ENCODE measurements at places on chromosomes 5 and 9. TPM values are rescaled to one million over a fixed set of nuclear protein-coding genes. Genes with fewer than 3 reads are reported as not detected.

DNA sequence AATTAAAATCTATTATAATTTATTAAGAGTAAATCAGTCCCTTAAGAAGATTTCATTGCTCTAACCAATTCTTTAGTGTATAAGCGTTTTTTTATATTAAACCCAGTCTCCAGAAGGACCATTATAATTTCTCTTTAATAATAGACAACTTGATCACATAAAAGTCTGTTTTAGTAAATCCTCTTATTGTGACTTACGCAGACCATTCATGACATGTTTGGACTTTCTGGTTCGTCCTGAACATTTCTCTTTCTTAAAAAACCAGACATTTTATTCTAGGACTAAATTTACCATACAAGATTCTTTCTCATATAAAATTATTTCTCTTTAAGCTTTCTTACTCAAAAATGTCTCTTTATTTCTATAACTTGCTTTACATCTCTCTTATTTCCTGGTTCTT lies 196.2 kb upstream of the RAI14 start:
- DNase-seq, result no peak
- no peaks in the 10 kb centered on the region for H3K27me3 ChIP-seq
- no peaks in the 10 kb centered on the region for H3K36me3 ChIP-seq
- no peak overlapping the region for H3K4me3 ChIP-seq
- H3K4me1 ChIP-seq, result no peaks in the 10 kb centered on the region
- no peak overlapping the region for H3K27ac ChIP-seq

- H3K4me3 ChIP-seq, result no peak overlapping the region
- H3K27me3 ChIP-seq, result no peaks in the 10 kb centered on the region
- no peaks in the 10 kb centered on the region for H3K36me3 ChIP-seq
- no peak for DNase-seq
- H3K27ac ChIP-seq, result no peak overlapping the region
Measured at GRCh38 chr5:31328040-31328733, 134.7 kb downstream of the CDH6 start.

DNA sequence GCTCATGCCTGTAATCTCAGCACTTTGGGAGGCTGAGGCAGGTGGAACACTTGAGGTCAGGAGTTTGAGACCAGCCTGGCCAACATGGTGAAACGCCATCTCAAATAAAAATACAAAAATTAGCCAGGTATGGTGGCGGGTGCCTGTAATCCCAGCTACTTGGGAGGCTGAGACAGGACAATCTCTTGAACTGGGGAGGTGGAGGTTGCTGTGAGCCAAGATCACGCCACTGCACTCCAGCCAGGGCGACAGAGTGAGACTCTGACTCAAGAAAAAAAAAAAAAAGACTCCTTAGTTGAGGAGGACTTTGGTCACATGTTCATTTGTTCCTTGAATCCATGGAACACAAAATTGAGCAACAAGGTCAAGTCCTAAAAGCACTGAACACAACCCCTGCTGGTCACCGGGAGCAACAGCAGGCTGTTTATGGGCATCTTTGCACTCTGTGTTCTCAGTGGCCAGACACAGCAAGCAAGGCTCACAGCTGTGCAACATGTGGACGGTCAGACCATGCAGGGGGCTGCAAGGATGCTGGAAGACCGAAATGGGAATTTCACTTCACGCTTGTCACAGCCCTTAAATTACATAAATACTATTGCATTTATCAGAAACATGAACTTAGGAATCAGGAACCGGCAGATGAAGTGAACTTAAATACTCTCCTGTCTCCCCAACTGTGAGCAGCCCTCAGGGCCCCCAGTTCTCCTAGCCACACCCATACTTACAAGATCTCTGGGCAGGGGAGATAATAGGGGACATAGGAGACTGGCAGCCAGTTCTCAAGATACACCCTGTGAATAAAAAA lies 2.8 kb downstream of the GBGT1 start:
- H3K4me1 ChIP-seq, result peaks cover 22% of the 10 kb centered on the region
- H3K4me3 ChIP-seq, result no peak overlapping the region
- peaks cover 24% of the 10 kb centered on the region for H3K27me3 ChIP-seq
- no peak overlapping the region for H3K27ac ChIP-seq
- H3K36me3 ChIP-seq, result peaks cover 5% of the 10 kb centered on the region
- no peak for DNase-seq

- H3K4me3 ChIP-seq, result no peak overlapping the region
- H3K4me1 ChIP-seq, result no peaks in the 10 kb centered on the region
- no peak overlapping the region for H3K27ac ChIP-seq
Measured at GRCh38 chr9:121021301-121021700, 28.8 kb downstream of the C5 start.

GRCh38 chr9:98775831-98776441 lies 20.4 kb downstream of the ANKS6 start:
- H3K4me3 ChIP-seq, result no peak overlapping the region
- H3K27ac ChIP-seq, result no peak overlapping the region
- no peak for DNase-seq
- H3K36me3 ChIP-seq, result peaks cover 56% of the 10 kb centered on the region
- H3K27me3 ChIP-seq, result no peaks in the 10 kb centered on the region
- peaks cover 9% of the 10 kb centered on the region for H3K4me1 ChIP-seq

- H3K27ac ChIP-seq, result no peak overlapping the region
- no peaks in the 10 kb centered on the region for H3K27me3 ChIP-seq
- DNase-seq, result no peak
- H3K4me3 ChIP-seq, result no peak overlapping the region
- H3K36me3 ChIP-seq, result no peaks in the 10 kb centered on the region
Measured at GRCh38 chr5:78476795-78477194, 116.4 kb downstream of the SCAMP1 start.

DNA sequence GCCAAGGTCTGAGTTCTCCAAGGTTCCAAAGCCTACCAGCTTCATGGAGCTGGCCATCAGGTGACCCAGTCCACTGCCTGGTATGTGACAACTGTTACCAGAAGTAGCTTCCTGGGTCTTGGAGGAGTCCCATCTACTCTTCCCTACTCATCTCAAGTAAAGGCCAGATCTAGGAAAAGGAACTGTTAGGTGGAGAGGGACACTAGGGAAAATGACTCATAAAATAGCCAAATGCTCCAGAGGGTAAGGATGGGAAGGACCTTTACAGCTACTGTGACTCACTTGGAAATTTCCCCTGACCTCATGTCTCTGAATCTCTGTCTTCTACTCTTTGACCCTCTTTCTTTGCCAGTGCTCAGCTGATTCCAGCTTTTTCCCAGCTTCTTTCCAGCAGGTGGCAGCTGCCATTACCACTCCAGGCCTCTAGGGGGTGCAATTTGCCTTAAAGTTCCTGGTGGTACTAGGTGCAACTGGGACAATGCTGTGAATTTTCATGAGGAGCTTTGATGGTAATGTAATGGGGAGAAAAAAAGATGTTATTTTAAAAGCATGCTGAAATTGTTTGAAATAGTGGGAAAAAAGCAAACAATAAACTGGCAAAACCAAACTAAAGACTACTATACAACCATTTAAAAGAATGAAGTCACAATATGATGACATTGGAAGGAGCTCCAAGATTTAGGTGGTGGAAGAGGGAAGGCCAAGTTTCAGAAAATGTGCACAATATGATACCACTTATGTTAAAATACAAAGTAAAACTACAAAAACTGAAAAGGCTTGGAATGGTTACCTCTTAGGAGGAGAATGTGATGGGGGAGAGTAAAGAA lies 27.1 kb upstream of the MYORG start:
- H3K4me3 ChIP-seq, result no peak overlapping the region
- peak; percentile 58 for DNase-seq
- no peaks in the 10 kb centered on the region for H3K27me3 ChIP-seq
- H3K36me3 ChIP-seq, result peaks cover 60% of the 10 kb centered on the region
- no peak overlapping the region for H3K27ac ChIP-seq
- H3K4me1 ChIP-seq, result no peaks in the 10 kb centered on the region

DNA sequence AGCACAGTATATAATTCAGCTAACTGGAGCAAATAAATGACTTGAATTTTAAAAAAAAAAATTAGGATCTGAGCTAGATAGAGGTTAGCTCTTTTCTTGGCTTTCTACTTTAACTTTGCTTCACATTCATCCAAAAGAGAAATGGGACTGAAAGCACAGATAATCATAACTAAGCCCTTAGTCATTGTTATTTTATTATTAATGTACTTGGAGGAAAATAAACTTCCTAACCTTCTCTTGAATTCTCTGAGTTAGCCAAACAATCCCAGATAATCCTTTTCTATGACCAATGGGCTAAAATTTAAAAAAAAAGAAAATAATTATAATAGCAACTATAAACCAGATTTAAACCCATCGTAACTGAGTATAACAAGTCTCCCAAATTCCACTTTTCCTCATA lies 57.6 kb upstream of the RASA1 start:
- DNase-seq, result no peak
- H3K4me3 ChIP-seq, result no peak overlapping the region
- no peaks in the 10 kb centered on the region for H3K4me1 ChIP-seq
- no peaks in the 10 kb centered on the region for H3K27me3 ChIP-seq
- H3K36me3 ChIP-seq, result no peaks in the 10 kb centered on the region

DNA sequence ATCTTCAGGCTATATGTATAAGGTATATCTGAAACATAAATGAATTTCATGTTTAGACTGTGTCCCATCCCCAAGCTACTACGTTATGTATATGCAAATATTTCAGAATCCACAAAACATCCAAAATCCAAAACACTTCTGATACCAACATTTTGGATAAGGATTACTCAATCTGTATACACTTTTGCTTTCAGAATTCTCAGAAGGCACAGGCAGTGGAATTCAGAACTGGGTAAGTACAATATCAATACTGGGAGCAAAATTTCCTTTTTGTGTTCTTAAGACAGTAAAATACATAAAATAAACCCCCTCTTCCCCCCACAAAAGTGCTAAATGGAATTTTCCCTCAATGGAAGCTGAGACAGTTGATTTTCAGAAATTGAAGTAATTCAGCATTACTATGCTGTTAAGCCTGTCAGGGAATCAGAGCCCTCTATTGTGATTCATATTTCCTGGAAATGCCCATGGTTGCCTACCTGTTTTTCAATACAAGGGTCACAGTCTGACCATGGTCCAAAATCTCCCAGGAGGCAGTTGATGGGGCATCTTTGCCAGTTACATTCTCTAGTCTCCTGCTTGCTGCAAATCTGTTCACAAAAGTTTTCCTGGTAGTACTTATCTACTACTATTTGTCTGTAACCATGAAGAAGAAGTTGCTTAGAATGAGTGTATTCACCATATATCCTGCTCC lies 12.1 kb downstream of the C6 start:
- H3K36me3 ChIP-seq, result no peaks in the 10 kb centered on the region
- no peaks in the 10 kb centered on the region for H3K4me1 ChIP-seq
- no peak overlapping the region for H3K4me3 ChIP-seq
- no peaks in the 10 kb centered on the region for H3K27me3 ChIP-seq
- DNase-seq, result no peak
- no peak overlapping the region for H3K27ac ChIP-seq

DNA sequence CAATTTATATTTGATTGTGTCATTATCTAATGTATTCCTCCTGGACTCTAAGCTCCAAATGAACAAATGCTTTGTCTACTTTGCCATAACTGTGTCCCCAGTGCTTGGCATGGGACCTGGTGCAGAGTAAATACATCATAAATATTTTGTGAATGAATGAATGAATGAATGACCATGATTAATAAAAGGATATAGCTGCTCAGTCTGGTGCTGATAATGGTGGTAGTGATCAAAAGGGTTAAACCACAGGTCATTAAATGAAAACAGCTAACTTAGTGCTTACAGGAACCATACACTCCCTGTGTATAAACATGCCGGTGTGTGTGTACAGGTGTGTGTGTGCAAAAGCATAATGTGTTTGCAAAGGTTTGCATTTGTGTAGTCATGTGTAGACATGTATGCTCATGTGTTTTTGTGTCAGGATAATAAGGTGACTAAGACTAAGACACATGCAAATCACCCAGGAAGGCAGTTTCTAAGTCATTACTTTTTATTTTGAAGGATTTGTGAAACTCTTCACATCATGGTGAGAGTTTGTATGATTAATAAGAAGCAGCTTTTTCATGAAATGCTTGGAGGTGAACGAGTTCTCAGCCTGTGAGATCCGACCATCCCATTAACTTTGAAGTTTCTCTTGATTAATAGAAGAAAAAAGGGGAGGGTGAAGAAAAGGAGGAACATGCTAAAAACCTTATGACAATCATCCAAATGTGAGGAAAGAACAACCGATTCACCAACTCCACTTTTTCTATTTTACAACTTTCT lies 24.6 kb downstream of the SPARC start:
- H3K4me3 ChIP-seq, result no peak overlapping the region
- H3K36me3 ChIP-seq, result peaks cover 23% of the 10 kb centered on the region
- peaks cover 22% of the 10 kb centered on the region for H3K4me1 ChIP-seq
- H3K27me3 ChIP-seq, result no peaks in the 10 kb centered on the region

DNA sequence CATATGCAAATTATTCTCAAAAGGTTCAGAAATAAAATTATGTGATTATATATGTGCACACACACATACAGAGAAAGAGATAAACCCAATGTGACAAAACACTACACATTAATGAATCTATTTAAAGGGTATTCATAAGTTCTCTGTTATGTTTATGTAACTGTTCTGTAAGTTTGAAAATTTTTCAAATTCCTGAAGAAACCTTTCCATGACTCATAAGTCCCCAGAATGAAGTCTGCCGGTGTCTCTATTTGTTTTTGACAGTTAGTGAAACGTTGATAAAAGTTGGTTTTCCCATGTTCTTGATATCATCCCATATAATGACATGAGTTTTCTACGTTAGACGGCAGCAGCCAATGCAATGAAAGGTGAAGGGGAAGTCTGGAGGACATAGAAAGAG lies 199.5 kb upstream of the PUM3 start:
- no peaks in the 10 kb centered on the region for H3K27me3 ChIP-seq
- H3K36me3 ChIP-seq, result no peaks in the 10 kb centered on the region
- no peaks in the 10 kb centered on the region for H3K4me1 ChIP-seq

DNA sequence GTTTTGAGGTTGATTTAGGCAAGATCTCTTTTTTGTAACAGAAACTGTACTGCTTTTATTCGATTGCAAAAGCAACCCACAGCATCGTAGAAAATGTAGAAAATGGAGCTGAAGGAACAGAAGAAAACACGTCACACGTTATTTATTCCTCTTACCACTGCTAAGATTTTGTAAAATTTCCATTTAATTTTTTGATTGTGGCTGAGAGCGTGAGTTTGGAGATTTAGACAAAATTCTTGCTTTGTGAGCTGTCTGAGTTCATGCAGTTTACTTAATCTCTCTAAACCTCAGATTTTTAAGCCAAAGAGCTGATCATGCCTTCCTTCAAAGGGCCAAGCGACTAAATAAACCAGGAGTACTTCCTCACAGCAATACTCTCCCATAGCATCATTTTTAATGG lies 24.8 kb downstream of the DPYSL3 start:
- no peak overlapping the region for H3K4me3 ChIP-seq
- no peak for DNase-seq
- no peaks in the 10 kb centered on the region for H3K36me3 ChIP-seq
- H3K27ac ChIP-seq, result peak overlapping the region; percentile 55
- H3K4me1 ChIP-seq, result peaks cover 7% of the 10 kb centered on the region

GRCh38 chr5:112729630-112730029 lies 8.1 kb upstream of the APC start:
- H3K36me3 ChIP-seq, result peaks cover 3% of the 10 kb centered on the region
- no peak overlapping the region for H3K27ac ChIP-seq
- H3K27me3 ChIP-seq, result no peaks in the 10 kb centered on the region
- no peak for DNase-seq
- H3K4me1 ChIP-seq, result peaks cover 9% of the 10 kb centered on the region
- no peak overlapping the region for H3K4me3 ChIP-seq

- H3K27ac ChIP-seq, result no peak overlapping the region
- no peaks in the 10 kb centered on the region for H3K27me3 ChIP-seq
- H3K4me3 ChIP-seq, result no peak overlapping the region
- H3K36me3 ChIP-seq, result no peaks in the 10 kb centered on the region
- DNase-seq, result no peak
- H3K4me1 ChIP-seq, result peaks cover 6% of the 10 kb centered on the region
Measured at GRCh38 chr9:130751631-130752355, 58.2 kb downstream of the EXOSC2 start.

Gene FCHO2
- 36.4 TPM for total RNA-seq

Gene WNK2
- total RNA-seq, result 37.5 TPM

Gene CACFD1
- 18.8 TPM for total RNA-seq

Gene HTR1A
- total RNA-seq, result 3.2 TPM
